ENCODE measurements at places on chromosomes 11 and 22.

DNA sequence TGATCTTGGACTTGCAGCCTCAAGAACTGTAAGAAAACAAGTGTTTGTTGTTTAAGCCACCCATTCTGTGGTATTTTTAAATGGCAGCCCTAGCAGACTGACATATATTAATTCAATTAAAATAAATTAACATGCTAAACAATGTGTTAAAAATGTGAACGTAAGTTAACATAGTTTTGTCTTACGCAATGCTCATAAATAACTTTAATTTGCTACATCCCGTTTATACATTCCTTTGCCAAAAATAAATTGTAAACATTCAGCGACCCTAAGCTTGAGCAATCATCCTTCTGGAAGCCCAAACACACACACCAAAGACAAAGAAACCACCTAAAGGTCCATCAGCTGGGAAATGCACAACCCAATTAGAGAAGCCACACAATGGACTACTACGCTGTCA, 70.4 kb downstream of the CELSR1 start:
- DNase-seq, result no peak

- no peak for DNase-seq
These were observed 28.7 kb downstream of the PDGFB start for GRCh38 chr22:39216143-39216490.

DNA sequence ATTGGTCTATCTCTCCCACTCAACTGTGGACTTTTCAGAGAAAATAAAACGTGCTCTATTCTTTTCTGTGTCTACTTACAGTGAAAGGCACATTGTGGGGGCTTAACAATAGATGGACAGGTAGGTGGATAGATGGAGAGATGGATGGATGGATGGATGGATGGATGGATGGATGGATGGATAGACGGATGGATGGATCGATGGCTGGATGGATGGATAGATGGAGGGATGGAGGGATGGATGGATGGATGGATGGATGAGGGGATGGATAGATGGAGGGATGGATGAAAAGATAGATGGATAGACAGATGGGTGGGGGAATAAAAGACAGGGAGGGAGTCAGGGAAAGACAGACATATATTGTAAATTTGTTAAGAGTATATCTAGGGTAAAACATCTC, 14.2 kb upstream of the SLC1A2 start:
- DNase-seq, result no peak

DNA sequence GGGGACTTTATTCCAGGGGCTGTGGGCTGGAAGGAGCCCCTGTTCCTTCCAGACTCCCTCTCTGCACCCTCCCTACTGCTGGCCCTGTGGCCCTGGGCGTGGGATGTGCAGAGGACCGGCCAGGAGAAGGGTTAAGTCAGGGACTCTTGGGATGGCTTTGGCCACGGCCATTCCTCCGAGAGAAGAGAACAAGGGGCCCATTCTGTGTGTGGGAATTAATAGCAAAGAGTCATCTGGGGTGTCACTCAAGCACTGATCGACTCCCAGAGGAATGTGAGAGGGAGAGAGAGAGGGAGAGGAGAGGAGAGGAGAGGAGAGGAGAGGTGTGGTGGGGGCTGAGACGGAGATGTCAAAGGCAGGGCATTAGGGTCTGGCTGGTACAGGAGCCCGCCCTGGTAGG, 14.2 kb upstream of the SOX10 start:
- DNase-seq, result no peak

- no peak for DNase-seq
These were observed 4.4 kb downstream of the TMEM109 start for GRCh38 chr11:60918251-60918938.

GRCh38 chr22:44870021-44870420, 117.6 kb downstream of the ARHGAP8 start:
- DNase-seq, result no peak

- DNase-seq, result no peak
These were observed 191.1 kb downstream of the GRIK4 start for GRCh38 chr11:120702656-120703055.

- no peak for DNase-seq
These were observed 193 bp upstream of the MALAT1 start for GRCh38 chr11:65498727-65498976.

- DNase-seq, result no peak
These were observed 17.2 kb downstream of the SYNGR1 start for GRCh38 chr22:39367035-39367434.

DNA sequence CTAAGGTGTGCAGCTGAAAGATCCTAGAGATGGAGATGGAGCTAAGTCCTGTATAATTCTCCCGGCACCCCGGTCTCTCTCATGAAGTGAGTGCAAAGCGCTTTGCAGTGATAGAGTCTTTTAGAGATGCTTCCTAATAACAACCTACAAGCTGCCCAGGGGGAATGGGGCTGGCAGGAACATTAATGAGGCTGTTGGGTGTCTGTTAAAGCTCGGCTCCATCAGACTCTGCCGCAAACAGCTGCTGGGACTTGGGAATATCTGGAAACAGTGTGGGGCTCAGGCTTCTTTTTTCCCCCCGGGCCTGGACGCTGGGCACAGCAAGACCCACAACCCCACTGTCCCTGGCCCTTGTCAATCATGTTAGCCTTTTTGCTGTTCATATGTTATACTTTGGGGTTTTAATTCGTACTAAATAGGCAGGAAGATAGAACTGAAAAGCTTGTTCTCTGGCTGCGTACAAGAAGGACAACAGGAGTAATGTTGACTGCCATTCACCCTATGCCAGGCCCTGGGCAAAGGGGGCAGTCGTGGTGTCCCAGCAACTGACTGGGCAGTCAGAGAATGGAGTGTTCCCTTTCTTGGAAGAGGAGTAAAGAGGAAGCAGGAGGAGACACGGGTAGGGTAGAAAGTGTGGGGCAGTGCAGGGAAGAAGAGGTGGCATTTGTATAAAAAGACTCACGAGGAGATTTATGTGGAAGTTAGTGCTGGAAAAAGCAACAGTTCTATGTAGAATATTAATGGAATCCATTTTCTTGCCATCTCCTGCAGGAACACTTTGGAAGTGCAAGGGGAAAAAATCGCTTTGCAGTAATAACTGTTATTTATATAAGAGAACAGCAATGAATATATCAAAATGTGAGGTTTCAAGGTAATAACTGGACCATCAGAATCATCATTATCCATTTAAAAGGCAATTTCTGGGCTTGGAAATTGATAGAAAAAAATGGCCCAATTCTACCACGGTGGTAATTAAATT, 232.8 kb downstream of the GRIK4 start:
- DNase-seq, result peak; percentile 15

DNA sequence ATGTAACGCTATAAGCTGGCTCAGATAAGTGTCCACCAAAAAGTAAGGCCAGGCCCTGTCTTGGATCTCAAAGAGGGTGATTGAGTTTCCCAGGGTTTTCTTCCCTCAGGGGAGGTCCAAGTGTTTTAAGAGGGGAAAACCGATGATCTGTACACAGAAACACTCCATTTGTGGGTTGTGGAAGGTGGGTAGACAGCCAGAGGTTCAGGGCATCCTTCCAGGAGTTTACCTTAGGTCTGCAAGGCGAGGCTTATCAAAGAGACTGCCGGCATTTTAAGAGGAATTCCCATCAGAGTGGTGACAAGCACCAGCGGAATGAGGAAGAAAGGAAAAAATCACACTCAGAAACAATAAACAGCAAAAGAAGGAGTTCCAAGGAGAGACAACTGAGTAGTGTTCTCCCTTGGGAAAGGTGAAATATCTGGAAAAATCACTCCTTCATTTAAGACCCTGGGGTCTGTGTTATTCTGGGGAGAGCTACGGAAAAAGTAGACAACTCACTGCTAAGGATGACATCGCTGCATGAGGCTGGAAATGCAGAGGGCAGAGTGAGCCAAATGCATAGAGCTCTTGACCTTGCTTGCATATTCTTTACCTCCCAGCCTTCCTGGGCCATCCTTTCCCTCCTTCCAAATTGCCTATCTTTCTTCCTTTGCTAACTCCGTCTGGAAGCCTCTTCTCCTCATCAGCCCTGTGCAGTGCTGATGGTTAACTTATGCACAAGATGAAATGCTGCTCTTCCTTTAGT, 22.1 kb upstream of the MMP7 start:
- no peak for DNase-seq

DNA sequence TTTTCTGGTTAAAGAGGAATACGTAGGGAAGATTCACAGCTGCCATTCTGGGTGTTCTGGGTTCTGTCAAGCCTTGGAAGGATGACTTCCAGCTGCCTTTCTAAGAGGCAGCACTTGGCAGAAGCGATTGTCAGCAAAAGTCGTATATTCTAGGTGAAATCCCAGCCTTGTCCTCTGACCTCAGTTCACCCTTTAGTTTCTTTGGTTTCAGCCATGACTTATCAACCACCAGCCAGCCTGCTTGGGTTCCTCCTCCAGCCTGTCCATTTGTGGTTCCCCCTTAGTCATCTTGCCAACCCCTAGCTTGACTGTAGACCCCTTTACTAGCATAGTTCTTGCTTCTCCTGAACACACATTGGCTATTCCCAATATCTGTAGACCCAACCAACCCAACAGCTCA, 102.3 kb upstream of the CD44 start:
- DNase-seq, result no peak

- DNase-seq, result no peak
These were observed 4.8 kb upstream of the ARHGEF12 start for GRCh38 chr11:120331301-120331996.

GRCh38 chr22:45353786-45354185, 44.1 kb downstream of the FAM118A start:
- DNase-seq, result no peak

- DNase-seq, result no peak
These were observed 79.7 kb downstream of the MYO7A start for GRCh38 chr11:77207618-77208313.
